ENCODE measurements at places on chromosomes 6 and 20.
A peak's percentile ranks its signal among the peaks of the same experiment; 100 is the strongest.

DNA sequence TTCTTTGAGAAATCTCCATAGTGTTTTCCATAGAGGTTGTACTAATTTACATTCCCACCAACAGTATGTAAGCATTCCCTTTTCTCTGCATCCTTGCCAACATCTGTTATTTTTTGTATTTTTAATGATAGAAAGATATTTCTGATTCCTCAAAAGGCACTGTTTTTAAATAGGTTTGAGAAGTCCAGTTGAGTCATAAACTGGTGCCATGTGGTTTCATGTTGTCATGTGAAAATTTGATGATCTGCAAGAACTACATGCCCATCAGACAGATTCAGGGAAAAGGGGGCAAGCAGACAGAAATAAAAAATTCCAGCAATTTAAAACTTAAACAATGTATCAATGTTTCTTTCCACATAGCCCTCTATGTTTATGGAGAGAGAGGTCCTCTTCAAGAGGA is 227.5 kb downstream of the KCNQ5 start:
- no peak for DNase-seq

GRCh38 chr6:5730585-5731263 is 276.0 kb downstream of the NRN1 start:
- no peak for DNase-seq

GRCh38 chr6:87289571-87289970 is 32.8 kb upstream of the SMIM8 start:
- peak; percentile 8 for DNase-seq

DNA sequence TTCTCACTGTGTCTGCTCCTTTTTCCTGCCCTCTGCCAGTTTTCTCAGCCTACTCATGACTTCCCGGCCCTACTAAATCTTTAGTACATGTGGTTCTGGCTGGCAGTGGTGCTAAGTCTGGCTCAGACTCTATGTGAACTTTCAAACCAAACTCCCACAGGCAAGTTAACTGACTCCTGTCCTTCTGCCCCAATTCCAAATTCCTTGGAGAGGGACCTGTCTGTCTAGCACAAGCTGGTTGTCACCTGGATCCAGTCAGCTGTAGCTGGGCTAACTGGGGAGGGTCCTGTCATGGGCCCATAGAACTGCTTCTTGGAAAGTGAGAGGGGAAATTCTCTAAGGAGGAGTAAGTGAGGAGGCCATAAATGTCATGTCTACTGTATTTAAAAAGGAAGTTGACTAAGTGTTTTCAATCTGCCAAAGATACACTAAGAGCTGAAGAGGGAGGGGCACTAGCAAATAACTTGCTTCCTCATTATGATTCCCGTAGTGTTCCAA is 240.1 kb downstream of the KCNQ5 start:
- peak; percentile 42 for DNase-seq

DNA sequence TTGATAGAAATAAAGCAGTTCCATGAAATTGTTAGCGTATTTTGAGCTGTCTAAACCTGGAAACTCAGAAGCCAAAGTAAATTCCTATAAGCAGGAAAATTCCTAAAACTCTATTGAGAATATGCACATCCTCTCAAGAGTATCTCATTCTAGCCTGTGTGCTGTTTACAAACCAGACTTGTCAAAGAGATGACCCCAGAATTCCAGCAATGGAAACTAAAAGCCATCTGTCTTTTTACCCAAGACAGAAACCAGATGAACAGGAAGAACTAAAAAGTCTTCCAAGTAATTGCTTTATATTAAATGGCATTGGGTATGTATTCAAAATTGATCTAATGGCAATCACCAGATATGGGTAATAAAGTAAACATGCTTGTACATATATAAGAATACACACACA is 92.6 kb downstream of the COL19A1 start:
- no peak for DNase-seq

GRCh38 chr20:50001784-50002311 is 19.1 kb downstream of the SNAI1 start:
- DNase-seq: no peak

DNA sequence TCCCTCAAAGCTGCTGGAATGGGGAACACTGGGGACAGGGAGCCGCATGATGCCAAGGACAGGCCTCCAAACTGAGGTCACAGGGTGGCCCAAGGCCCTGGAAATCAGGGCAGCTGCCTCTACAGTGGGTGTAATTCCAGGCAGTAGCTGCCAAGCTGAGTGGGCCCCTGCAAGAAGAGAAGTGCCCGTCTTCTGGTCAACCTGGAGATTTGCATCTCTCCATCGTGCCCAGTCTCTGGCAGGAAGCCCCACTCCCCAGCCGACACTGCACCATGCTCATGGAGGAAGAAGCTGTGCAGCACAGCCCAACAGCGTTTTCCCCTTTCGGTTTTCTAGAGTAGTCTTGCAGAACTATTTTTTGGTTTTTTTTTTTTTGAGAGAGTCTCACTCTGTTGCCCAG is 2.2 kb upstream of the FAM209A start:
- no peak for DNase-seq

- peak; percentile 40 for DNase-seq
Measured at GRCh38 chr6:138805016-138805765, 9.3 kb downstream of the ECT2L start.

DNA sequence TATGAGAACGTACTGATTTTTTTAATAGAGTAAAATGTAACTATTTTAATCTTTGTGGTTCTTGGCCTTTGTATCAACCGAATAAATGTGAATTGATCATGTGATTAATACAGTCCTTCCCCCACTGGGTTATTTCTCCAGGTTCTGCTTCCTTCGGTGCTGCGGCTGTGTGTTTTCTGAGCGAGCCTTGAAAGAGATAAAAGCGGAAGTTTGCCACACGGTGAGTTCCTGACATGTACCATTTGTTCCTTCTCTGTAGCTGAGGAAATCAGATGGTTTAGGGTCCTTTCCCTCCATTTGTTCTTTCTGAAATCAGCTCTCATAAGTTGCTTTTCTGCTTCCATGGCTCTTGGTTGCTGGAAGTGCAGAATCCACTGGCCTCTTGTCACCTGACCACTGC is 15.5 kb downstream of the RTF2 start:
- peak; percentile 58 for DNase-seq

DNA sequence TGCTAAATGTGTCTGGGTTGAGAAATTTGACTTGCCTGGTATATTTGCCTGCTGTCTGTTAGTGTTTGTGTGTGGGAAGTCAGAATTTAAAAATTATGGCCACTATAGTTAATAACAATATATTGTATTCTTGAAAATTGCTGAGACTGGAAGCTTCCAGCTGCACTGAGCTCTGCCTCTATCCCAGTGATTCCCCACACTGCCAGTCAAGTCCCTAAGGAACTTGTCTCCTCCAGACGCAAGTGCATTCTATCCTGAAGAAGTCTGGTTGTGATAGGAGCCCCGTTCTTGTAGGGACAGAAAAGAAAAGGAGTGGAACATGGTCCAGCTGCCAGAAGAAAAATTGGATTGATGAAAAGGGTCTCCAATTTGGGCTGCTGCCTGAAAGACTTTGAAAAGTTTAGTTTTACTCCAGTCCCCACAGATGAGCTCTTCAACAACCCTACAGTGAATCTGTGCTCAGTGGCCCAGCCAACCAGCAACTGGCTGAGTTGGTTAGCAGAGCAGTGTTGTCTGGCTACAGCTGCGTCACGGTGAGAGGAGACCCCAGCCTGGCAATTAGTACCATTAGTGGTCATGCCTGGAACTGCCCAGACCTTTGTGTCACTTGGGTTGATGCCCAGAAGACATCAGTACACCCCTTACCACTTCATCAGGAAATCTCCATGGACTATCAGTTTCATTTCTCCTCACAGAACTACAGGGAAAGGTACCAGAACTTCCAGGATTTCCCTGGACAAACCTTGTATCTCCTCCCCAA is 183.1 kb upstream of the MCHR2 start:
- no peak for DNase-seq

DNA sequence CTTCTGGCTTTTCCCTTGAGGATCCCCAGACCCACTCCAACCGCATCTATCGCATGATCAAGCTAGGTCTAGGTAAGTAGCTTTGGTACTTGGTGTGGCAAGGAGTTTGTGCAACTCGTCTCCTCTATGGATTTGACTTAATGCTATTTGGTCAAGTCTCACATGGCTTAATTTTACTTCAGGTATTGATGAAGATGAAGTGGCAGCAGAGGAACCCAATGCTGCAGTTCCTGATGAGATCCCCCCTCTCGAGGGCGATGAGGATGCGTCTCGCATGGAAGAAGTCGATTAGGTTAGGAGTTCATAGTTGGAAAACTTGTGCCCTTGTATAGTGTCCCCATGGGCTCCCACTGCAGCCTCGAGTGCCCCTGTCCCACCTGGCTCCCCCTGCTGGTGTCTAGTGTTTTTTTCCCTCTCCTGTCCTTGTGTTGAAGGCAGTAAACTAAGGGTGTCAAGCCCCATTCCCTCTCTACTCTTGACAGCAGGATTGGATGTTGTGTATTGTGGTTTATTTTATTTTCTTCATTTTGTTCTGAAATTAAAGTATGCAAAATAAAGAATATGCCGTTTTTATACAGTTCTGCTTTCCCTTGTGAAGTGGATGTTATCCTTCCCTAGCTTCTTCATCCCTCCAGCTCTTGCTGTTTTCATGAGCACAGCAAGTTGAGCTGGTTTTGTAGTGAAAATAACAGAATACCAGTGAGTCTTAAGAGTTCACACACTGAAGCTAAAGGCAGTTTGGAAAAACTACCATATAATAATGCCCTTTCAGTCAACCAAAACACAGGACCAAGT is 3.8 kb downstream of the SLC35B2 start:
- DNase-seq: peak; percentile 53

DNA sequence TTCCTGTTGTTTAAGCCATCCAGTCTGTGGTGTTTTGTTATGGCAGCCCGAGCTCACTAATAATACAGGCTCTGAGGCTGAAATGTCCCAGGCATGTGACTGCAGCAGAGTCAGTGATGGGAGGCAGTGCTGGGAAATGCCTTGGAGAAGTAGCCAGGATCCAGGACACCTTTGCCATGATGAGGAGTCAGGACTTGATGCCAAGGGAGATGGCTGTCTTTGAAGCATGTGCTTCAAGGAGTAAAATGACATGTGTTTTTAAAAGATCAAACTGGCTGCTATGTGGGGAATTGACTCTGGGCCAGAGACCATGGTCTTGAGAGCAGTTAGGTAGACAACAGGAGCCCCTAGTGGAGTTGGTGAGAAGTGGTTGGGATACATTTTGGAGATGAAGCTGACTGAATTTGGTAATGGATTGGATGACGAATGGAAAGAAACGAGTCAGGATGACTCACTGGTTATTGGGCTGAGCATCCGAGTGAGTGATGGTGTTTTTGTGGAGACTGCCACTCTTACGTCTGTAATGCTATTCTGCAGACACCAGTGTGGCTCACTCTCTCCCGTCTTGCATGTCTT is 322.2 kb downstream of the PLCB1 start:
- peak; percentile 68 for DNase-seq

GRCh38 chr6:140957386-140957785 is 1175.3 kb upstream of the GJE1 start:
- DNase-seq: no peak

- DNase-seq: peak; percentile 4
Measured at GRCh38 chr6:84422380-84422968, 195.0 kb upstream of the CEP162 start.

DNA sequence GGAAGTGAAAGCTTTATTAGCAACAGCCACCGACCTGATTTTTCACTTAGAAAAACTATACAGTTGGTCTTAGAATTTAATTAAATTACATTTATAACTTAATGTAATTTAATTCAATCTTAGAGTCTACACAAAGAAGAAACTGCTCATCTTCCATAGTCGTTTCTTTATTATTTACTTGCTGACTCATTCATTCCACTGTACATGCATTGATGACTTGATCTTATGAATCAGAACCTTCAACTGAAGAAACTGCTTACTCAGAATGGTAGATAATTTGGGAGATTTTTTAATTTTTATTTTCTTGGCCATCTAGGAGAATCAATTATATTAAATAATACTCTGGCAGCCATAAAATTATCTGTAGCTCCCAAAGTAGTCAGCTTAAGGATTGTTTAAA is 1021.6 kb upstream of the FLRT3 start:
- no peak for DNase-seq

GRCh38 chr6:77644102-77644705 is 8.6 kb upstream of the MEI4 start:
- DNase-seq: no peak

- DNase-seq: no peak
Measured at GRCh38 chr6:132236744-132237143, 164.5 kb downstream of the MOXD1 start.

GRCh38 chr20:20856956-20857355 is 144.5 kb upstream of the RALGAPA2 start:
- no peak for DNase-seq

GRCh38 chr6:49553384-49553783 is 2.9 kb downstream of the C6orf141 start:
- no peak for DNase-seq

DNA sequence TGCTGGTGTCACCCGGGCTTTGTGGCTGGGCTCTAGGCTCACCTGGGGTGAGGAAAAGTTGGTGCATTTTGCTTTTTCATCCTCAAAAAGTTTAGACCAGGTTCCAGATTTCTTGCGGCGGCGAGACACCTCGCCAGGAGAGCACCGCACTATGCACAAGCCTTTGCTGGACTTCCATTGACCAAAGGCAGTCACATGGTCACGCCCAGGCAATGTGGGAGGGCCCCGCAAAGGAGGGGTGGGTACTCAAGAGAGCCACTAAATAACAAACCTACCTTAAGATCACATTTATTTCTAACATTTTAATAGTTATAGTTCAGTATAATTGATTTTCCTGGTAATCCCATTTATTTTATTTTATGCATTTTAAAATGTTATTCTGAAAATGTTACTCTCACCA is 3.0 kb upstream of the KIF16B start:
- DNase-seq: no peak

DNA sequence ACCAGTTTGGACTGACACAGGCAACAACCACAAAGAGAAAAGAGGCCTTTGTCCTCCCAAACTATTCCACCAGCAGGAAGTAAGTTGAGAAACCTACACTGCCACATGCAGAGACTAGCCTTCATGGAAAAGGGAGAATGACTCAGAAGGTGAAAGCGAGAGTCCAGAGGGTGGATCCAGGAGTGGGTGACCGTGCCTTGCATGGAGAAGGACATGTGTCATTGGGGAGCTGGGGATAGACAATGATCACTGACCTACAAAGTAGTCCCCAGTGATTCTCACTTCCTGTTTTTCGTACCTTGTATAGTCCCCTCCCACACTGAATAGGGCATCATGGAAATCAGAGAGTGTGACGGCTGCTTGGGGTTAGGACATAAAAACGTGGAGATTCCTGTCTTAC is 91.9 kb downstream of the MYLK4 start:
- DNase-seq: peak; percentile 67

DNA sequence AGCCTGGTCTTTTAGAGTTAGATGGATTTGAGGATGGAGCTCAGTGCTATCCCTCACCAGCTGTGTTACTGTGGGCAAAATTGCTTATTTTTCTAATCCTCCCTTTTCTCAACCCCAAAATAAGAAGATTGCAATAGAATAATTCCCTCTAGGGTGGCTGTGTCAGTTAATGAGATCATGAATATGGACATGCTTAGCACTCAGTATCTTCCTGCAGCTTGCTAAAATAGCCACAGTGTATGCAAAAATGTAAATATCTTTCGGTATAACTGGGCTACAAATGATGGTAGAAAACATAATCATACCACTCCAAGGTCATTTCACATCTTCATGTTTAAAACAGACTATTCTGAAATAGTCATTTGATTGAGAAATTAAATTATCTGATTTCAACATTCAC is 35.7 kb downstream of the ZNF334 start:
- DNase-seq: no peak

- DNase-seq: no peak
Measured at GRCh38 chr6:90463874-90464273, 123.0 kb downstream of the MAP3K7 start.
